T-helper 1 cell (primary cell): ENCODE measurements at places on chromosomes 6 and 20.

- no peak for DNase-seq
Observed at GRCh38 chr6:118844915-118845314, 49.0 kb upstream of the ASF1A start.

GRCh38 chr6:138410972-138411880, 7.2 kb downstream of the HEBP2 start:
- DNase-seq: no peak

DNA sequence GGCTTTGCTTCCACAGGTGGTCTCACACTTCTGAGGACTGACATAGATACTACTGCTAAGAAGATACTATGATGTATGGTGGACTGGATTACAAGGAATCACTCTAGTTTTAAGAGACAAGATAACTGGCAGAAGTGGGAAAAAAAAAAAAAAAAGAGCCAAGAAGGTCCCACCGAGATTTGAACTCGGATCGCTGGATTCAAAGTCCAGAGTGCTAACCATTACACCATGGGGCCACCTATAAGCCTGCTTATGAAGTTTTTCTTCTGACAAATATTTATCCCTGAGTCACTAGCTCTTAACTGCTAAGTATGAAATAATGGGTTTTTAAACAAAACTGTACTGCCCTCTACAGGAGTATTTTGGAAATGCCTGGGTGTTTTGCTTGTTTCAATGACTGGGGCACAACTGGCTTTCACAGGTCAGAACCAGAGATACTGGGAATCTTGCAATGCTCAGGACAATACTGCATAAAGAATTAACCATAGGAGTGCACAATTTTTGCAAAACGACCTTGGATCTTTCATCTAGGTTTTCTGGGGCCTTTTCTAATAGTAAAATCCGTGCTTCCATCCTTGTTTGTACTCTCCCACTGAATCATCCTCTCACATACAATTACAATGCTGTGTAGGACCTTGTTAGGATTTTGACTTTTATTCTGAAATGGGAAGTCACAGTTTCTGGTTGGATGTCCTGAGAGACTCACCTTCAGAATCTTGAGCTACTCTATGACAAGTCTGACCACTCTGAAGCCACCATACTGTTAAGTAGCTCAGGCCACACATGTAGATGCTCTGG, 116.3 kb downstream of the OR2B2 start:
- no peak for DNase-seq

DNA sequence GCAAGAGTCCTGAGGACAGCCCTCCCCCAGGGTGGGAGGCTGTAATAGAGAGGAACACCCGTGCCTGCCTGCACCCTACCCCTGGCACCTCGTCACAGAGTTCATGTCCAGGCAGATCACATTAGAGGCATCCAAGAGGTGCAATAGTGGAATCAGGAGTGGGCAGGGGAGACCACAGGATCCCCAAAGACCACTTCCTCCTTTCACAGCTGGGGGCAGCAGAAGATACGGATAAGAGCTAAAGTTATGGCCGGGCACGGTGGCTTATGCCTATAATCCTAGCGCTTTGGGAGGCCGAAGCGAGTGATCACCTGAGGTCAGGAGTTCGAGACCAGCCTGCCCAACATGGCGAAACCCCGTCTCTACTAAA, 1.5 kb upstream of the CAPN11 start:
- no peak for DNase-seq

DNA sequence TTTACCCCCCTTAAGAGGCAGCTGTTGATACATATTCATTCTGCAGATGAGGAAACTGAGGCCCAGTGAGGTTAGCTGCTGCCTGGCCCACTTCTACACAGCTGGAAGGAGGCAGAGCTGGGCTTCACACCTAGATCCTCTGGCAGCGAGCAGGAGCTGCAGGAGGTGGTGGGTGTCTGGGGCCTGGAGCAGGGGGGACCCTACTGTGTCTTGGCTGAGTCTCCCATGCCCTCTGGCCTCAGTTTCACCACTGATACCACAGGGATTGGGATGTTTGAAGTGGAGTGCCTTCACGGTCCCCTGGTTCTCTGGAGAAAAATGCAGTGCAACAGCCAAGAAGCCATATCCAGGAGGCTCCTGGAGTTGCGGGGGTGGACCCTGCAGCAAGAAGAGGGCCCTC, 8.2 kb upstream of the BPIFA2 start:
- DNase-seq: no peak

- no peak for DNase-seq
Observed at GRCh38 chr6:78484198-78485064, 382.9 kb upstream of the IRAK1BP1 start.

DNA sequence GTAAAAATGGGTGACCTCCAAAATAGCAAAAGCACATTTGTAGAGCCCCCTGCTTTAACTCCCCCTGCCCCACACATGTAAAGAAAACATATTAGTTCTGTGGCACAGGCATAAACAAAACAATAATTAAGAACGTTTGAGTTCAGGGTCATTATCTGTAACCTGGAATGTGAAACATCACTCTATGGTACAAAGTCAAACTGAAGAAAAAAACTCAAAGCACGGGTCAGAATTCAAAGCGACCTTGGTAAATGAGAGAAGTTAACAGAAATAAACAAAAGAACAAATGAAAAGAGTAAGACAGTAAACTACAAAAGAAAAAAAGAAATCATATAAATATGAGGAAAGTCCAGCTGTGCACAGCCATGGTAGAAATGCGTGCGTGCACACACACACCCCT, 67.5 kb downstream of the PKHD1 start:
- no peak for DNase-seq

DNA sequence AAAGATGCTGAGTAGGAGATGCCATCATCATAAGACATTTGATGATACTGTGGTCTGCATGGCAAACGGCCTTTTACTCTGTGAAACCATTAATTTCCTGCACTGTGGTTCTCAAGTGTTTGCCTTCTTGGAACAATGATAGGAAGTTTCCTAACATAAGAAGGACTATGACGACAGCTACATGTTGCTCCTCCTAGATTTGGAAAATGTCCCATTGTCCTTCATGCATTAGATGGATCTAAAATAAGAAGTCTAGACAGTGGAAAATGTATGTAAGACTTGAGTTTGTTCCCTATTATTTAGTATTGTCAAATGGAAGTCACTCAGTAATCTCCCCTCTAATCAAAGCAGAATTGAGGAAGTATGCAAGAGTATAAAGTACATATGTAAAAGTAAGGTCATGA, 98.5 kb upstream of the TMEM170B start:
- no peak for DNase-seq

DNA sequence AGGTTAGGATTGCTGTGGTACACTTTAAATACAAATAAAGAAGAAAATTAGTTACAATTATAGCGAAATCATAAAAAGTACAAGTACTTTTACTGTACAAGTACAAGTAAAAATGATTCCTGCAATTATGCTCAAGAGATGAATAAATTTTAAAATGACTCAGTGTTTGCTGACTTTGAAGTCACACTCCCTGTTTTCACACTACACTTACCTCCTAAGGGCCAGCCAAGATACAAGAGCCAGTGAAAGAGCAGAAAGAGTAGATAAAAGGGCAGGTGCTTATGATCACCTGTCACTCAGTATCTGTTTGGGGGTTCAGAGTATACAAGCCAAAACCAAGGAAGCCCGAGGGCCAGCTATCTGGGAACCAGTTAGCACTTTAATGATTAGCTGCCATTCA, 41.0 kb upstream of the COL21A1 start:
- DNase-seq: no peak

GRCh38 chr6:67757465-67758033, 877.5 kb upstream of the ADGRB3 start:
- DNase-seq: no peak

DNA sequence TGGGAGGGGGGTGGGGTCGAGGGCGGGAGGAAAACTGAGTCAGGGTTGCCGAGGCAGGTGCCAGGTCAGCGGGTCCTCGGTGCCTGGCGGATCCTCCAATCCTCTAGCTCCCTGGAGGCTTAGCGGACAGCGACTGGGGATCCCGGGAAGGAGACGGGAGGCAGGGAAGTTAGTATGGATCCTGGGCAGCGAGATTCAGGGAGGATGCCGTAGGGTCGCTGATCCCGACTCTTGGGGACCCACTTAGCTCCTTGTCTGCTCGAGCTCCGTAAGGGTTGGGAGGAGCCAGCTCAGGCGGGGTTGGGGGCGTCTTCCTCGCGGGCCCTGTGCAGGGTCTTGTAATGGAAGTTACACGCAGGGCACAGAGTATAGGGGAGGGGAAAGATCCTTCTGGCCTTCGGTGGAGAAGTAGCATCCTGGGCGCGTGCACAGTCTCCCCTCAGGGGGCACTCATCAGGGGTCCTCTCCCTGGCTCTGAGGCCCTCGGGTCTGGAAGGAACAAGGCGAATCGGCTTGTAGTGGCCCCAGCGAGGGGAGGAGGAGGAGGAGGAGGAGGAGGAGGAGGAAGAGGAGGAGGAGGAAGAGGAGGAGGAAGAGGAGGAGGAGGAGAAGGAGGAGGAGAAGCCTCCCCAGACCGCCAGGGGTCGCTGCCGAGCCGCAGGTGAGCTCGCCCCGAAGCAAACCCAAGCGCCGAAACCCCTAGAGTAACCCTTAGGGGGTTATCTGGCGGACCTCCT, 6.4 kb upstream of the SLC12A5 start:
- DNase-seq: peak; percentile 65

DNA sequence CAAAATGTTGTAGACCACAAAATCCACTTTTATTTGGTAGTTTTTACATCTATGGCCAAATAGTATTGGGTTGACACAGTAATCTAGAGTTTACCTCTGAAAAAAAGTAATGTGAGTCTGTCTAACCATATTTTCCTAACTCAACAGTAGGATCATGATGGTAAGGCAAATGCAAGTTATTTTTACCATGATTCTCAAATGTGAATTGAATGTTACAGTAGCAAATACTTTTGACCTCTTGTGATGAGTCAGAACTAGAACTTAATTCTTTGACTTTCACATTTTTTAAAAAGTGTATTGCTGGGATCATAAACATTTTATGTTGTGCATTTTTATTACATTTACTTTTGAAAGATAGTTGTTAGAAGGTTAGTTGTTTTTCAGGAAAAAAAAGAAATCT, 22.0 kb downstream of the RNF146 start:
- DNase-seq: no peak

DNA sequence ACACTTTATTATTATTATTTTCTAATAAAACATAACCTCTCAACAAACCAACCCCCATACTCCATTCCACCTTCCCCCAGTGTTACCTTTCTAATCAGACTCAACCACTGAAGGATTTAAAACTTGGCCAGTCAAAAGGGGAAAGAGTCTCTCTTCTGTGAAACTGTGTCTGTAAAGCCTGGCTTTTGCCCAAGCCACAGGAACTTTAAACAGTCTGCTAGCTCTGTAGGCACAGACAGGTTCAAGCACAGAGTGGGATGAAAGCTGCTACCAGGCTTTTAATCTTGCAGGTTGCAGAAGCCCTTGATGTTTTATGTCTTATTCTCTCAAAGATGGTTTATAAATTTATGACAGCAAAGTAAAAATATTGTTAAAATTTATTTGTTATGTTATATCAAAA, 585.7 kb downstream of the TENT5A start:
- DNase-seq: no peak

DNA sequence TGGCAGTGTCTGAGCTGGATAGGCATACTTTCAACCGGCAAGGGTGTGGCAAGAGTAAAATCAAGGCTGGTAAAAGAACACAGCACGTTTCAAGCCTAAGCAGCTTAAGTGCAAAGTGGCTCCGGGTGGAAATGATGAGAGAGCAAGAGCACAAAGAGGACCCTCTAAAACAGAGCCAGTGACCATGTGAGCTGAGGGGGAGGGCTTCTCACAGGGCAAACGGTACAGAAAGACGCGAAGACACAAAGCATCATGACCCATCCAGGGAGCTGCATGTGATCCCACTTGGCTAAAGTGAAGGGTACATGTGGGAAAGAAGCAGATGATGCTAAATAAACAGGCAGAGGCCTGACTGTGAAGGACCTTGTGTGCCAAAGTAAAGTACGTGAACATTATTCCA, 25.7 kb downstream of the FKBP5 start:
- DNase-seq: no peak

DNA sequence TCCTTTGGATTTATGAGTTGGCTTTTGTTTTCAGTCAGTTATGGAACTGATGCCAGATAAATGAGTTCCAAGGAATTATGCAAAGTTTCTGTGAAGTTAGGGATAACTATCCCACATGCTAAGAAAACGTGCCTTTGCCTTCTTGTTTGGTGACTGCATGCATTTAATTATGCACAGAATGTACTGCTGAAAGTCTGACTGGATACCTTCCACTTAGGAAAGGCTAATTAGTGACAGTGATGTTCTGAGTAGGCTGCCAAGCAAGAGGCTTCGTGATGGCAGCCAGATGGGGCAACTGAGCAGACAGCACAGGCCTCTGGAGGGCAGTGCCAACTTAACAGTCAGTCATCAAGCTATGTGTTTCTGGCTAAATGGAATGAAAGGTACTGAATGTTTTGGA, 289.9 kb downstream of the CD109 start:
- no peak for DNase-seq

GRCh38 chr20:51862796-51863195, 60.5 kb upstream of the SALL4 start:
- no peak for DNase-seq

DNA sequence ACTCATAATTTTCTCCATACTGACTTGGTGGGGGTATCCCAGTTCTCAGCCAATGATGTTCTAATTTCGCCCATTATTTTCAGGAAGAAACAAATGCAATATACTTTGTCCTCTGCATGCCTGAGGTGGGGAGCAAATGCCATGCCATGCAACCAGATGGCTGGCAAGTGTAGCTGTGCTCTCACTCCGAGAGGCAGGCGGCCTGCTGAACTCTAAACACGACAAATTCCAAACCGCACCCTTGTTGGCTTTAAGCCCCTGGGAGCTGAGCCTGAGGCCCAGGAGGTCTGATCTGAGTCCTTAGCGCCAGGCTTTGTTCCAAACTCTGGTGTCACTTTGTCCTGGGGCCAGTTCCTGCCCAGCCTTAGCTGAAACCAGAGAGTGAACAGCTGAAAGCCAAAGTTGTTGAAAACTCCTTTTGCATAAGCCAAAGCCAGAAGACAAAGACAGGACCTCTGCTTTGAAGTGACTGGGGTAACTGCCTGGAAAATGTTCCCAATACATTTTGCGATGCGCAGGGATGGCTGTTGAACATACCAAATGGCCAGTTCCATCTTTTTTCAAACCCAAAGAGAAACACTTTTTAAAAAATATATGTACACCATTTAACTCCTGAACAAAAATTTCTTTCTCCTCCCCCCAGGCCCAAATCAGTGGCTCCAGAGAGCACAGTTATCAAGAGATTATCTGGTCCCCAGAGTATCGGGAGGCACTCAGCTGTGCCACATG, 46.2 kb downstream of the TTI1 start:
- no peak for DNase-seq
